ENCODE measurements at places on chromosomes 7 and 10.

DNA sequence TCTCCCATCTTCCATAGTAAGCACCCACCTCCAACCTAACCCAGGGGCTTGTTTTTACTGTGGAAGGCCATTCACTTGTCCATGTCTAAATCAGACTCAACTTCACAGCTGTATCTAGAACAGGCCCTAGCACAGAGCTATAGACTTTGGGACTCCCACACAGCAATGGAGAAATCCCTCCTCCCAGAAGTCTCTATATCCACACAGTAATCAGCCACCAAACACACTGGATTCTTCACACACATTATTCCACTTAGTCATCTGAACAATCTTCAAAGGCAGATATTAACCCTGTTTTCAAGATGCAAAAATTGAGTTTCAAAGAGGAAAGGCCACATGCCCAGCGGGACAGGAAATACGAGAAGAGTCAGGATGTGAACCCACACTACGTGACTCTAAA, 81.8 kb downstream of the MALSU1 start:
- DNase-seq, result no peak

DNA sequence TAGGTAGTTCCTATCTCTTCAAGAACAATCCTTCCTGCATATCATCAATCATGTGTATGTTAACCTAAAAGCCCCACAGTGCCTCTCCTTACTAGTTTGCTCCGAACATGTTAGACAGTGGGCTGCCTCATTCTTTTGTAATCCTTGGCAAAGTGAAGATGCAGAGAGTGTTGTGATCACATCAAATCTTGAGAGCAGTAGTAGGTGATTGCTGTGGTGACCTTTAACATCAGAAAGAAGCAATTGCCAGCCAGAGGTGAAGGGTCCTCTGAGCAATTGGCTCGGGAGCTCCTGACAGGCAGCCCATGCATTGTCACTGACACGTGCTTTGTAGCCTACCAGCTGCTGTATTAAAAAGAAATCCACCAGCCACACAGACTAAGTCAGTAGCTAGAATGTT, 19.6 kb upstream of the GSTK1 start:
- DNase-seq, result no peak

- DNase-seq, result no peak
Measured at GRCh38 chr7:131674131-131674530, 117.7 kb upstream of the PODXL start.

DNA sequence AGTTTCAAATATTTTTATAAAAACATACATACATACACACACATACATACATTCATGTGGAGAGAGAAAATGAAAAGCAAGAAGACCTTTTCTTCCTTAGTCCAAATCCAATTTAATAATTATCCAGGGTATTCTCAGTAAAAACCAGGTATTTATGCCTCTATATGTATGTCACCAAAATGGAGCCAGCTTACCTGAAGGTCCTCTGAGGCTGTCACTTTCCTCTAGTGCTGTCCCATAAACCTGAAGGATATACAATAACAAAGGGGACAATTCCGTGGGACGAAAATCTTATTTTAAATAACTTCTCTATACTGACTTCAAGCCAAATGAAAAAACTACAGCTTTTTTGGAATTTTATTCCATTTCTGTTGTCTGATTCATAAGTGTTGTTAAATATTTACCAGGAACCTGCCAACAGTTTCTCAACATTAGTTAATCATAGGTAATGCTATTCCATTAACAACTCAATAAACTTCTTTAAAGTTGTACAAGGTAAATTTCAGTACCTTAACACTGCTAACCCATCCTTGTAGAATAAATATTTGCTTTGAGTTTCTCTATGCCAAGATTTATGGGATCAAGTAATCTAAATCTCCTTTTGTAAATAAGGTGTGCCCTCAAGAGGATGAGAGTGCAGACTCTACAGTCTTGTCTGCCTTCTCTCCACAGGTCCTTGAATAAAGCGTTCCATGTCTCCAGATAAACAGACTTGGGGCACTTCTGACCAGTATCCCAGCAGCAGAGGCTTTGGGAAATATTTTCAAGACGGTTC, 260.3 kb downstream of the AHR start:
- DNase-seq, result no peak

GRCh38 chr7:7178906-7179305, 3.4 kb upstream of the C1GALT1 start:
- DNase-seq, result no peak

DNA sequence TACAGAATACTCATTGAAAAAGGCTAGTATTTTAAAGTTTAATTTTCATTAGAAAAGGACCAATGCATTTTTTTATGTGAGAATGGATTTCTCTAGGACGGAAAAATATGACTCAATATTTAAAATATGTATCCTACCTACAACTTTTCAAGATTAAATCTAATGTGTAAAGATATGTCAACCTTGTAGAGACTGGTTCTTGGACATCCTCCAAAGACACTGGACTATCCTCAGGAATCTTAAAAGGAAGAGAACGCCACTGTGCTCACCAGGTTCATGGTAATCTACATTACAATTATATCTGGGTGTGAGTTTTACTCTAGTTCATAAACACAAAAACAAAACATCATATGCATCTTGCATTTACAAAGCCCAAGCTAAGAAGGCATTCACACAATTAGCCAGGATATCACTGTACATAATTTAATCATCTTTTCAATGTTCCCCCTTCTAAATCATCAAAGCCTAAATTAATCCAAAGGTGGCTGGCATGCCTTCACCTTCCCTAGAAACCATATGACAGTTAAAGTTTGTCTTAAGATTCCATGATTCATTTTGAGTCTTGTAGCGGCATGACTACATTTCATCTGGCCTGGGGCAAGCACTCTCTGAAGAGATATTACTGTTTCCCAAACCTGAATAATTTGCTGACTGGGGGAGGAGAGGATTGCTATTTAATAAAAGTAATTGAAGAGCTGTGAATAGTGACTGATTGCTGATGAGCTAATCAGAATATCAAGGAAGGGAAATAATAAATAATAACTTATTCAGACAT, 12.0 kb downstream of the SGCE start:
- DNase-seq, result no peak

GRCh38 chr7:23254051-23254681, 7.6 kb downstream of the GPNMB start:
- no peak for DNase-seq

DNA sequence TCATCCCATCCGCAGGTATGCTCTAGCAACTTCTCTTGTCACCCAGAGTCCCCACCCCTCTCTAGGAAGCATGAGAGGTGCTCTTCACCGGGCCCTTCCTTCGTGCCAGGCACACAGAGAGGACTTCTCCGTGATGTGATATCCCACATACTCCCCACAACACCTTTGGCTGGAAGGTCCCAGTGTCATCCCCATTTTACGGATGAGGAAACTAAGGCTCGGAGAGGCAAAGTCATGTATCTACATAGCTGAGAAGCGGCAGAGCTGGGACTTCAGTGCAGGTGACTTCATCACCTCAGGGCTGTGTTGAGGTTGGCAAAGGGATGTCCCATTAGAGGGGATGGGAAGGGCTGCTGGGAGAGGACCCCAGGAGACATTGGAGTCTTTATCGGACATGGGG, 15.4 kb downstream of the TMEM270 start:
- DNase-seq, result no peak

DNA sequence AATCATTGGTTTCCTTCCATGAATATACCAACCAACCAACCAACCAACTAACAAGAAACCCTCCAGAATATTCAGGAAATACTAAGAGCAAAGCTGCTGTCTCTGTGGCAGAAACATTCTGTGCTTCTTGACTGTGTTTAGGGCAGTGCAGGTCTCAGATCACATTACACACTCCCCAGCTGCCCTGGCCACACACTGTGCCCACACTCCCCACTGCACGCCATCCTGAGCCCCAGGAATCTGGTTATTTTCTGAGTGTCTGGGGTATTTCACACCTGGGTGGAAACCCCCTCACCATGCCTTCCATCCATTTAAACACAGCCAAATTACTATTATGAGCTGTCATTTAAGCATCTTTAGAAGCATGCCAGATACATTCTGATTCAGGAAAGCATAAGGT, 183.7 kb upstream of the ANK3 start:
- DNase-seq, result peak; percentile 63

GRCh38 chr10:121082984-121083383, 231.8 kb downstream of the WDR11 start:
- no peak for DNase-seq
